NCI-H2171 treated with DMSO at 0.1 percent for 48 hours (cell line): ENCODE measurements at places on chromosomes 16 and 17.
A peak's percentile ranks its signal among the peaks of the same experiment; 100 is the strongest.

DNA sequence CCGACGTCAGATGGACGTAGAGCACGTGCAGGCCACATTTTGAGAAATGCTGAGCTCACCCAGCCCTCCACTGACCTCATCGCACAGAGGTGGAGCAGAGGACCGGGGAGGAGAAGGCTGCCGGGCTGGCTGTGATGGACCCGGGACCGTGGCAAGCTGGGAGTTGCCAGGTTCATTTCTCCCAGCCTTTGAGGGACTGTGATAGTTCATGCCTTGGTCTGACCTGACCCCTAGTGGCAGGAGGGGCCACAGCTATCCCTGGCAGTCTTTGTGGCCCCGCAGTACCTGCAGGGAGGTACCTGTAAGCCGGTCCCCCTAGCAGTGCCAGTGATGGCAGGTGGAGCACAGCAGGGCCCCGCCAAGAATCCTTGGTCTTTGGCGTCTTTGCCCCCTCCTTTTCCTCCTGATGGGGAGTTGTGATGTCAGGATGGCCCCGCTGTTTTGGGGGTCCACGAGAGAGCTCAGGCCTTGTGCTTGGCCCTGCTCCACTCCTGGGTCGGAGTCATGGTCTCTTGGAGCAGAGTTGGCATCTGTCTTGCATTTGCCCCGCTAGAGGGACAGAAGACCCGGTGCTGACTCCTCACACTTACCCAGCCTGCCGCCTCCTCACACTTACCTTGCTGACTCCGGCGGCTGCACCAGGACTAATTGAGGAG lies 50.4 kb downstream of the OR1D5 start:
- DNase-seq: peak; percentile 76

- peak; percentile 47 for DNase-seq
Observed at GRCh38 chr16:51636920-51637769, 486.1 kb upstream of the SALL1 start.

GRCh38 chr16:87344931-87345631 lies 27.9 kb upstream of the C16orf95 start:
- peak; percentile 51 for DNase-seq

DNA sequence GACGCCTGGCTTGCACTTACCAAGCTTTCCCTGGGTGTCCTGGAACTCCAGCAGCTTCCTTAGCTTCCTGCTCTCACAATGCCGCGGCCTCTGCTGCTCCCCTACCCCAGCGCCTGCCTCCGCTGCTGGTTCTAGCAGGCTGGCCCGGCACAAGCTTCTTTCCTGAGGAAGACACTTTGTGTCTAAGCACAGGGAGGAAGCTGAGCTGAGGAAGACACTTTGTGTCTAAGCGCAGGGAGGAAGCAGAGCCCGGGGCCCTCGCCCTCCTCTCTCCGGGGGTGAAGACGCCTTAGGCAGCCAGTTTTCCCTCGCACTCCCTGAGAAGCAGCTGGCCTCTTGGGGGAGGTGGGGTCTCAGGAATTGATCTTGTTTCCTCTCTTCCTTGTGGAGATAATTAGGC lies 64.9 kb downstream of the PLD6 start:
- DNase-seq: no peak

DNA sequence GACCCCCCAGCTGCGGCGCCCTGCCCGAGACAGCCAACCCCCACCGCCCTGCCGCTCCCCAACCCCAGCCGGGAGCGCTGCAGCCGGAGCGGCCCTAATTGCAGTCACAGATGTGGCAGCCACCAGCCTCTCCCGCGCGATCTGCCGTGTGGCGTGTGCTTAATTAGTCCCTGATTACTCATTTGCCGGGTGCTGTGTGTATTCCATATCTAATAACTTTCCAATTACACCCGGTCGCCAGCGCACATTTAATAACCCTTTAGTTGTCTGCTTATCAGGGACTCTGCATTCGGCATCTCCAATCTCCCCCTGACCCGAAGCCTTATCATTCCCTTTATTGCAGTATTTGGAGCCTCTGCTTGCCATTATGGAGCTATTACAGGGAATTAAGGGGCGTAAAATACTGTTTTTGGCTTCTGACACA lies 236.7 kb upstream of the CIBAR2 start:
- DNase-seq: peak; percentile 85
